ENCODE measurements at places on chromosomes 7 and 10.

GRCh38 chr7:139095194-139095659 lies 14.3 kb downstream of the ZC3HAV1 start:
- peak; percentile 93 for ATAC-seq

DNA sequence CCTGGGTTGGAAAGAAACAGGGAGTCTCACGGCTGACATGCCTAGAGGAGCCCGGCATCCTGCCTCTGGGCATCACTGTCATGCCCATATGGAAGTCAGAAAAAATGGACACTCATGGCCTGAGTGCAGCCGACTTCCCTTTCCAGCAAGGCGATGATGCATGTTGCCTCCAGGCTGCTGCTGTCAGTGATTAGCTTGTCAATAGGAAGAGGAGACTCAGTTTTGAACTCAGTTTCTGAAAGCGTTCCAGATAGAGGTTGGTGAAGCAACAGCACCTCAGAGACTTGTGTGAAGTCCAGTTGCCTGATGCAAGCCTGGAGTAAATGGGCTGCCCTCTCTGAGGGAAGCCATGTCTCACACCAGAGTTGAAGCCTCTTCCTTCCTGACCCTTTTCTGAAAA lies 148.4 kb downstream of the TPST1 start:
- no peak for ATAC-seq

DNA sequence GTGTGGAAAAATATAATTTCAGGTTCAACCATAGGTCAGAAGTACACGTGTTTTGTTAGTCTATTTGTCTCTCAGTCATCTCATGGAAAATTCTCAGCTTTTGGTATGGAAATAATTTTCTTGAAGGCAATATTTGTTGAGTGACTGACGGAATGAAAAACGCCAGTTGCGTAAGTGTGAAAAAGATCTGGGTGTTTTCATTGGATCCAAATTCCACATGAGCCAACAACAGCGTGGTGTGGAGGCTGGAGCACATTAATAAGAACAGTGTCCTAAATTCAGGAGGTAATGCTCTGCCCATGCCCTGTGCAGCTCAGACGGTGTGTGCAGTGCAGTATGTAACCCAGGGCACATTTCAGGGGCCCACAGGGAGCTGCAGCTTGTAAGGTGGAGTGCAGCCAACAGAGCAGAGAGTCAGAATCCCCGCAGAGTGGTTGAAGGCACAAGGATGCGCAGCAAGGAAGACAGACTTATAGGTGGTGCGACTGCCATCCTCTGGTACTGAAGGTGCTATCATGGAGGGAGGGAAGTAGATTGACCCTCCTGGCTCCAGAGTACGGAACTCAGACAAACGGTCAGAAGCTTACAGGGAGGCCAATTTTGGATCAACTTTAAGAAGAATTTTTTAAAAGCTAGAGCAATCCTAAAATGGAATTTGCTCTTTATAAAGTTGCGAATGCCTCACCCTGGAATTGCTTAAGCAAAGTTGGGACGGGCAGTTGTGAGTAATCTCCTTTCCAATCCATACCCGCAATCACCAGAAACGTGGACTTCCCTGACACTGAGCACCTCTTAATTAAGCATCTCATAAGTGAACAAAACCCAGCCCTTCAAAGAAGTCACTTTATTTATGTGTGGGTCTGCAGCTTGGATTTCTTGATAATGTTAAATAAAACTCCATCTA lies 38.0 kb downstream of the EGFR start:
- no peak for ATAC-seq

- ATAC-seq = no peak
Observed at GRCh38 chr10:110857265-110858171, 14.2 kb upstream of the PDCD4 start.

- ATAC-seq = no peak
Observed at GRCh38 chr10:63553031-63553430, 31.8 kb downstream of the REEP3 start.

GRCh38 chr10:83543691-83544462 lies 595.4 kb upstream of the GHITM start:
- ATAC-seq = no peak

DNA sequence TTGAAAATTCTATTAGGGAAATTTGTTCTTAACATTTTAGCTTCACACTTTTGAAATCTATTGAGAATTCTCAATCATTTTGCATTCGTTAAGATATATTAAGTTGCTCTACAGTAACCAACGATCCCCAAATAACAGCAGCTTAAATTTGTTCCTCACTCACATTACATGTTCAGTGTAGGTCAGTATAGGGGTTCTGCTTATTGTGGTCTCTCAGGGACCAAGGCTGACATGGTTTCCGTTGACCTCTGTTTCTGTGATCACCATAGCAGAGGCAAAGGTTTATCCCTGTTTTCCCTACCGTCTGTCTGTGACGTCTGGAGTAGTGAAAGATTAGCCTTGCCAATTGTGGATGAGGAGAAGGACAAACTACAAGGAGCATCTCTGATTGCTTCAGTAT lies 235.0 kb upstream of the CSTF2T start:
- ATAC-seq = no peak

- ATAC-seq = no peak
Observed at GRCh38 chr10:25206693-25207414, 32.1 kb downstream of the GPR158 start.

- no peak for ATAC-seq
Observed at GRCh38 chr7:100093498-100093897, 4.7 kb downstream of the COPS6 start.

- ATAC-seq = no peak
Observed at GRCh38 chr7:36379831-36380504, 9.7 kb upstream of the ANLN start.

- no peak for ATAC-seq
Observed at GRCh38 chr10:14330388-14331061, at the start of gene FRMD4A. Gene FRMD4A (minus strand): TSS chr10:14330924.

GRCh38 chr10:124619195-124619594 lies 125.0 kb downstream of the FAM53B start:
- ATAC-seq = no peak

- no peak for ATAC-seq
Observed at GRCh38 chr10:48803801-48804584, 119.3 kb downstream of the WDFY4 start.

GRCh38 chr10:24208661-24209431 lies at the start of gene KIAA1217:
Gene KIAA1217 (plus strand): TSS chr10:24209138. CDS start chr10:24209194, 56 bp downstream.
- no peak for ATAC-seq

DNA sequence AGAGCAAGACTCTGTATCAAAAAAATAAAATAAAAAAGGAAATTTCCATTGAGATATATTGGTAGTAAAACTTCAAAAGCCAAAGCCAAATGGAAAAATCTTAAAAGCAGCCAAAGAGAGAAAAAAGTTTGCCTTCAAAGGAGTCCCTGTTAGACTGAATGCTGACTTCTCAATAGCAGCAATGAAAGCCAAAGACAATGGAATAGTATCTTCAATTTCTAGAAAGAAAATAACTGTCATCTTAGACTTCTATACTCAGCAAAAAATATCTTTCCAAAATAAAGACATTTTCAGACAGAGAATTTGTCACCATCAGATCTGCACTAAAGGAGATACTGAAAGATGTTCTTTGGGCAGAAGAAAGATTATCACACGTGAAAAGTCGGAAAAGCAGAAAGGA lies 14.3 kb upstream of the OIT3 start:
- ATAC-seq = no peak

Measured in activated CD4-positive, CD25-positive, alpha-beta regulatory T cell treated with anti-CD3 and anti-CD28 coated beads, Interleukin-2, amount 50 U/mL, for 24 hours (primary cell).